ENCODE measurements at places on chromosomes 5 and 9.

- no peak for DNase-seq
Measured at GRCh38 chr5:79547429-79547822, 33.5 kb upstream of the HOMER1 start.

- DNase-seq: peak; percentile 83
Measured at GRCh38 chr5:148910686-148911361, 84.4 kb downstream of the ADRB2 start.

DNA sequence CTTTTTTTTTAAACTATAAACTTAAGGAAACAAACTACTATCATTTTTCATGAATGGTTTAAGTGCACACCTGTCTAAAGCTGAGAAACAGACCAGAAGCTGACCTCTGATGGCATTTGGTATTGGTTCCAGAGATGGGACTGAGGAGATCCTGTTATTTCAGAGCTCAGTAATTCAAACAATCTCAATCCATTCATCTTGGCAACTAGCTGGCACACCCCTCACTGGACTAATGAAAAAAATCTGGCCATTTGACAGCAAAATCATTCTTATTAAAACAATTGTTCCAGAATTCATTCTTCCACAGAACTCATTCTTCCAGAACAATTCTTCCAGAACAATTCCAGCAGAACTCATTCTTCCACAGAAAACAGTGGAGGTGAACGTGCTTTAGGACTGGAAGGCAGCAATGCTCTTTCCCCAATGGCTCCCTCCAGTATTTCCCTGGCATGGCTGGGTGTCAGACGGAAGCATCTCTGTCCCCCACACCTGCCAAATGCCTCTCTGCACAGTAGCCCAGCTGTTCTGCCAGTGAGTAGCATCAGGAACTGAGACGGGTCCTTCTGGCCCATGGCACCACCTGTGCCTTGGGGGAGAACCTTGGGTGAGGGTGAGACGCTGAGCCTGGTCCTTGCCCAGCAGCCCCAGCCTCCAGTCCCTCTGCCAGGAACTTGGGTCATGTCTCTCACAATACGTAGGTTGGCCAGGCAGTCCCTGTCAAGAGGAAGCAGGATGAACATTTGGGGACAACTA lies 87.5 kb upstream of the EQTN start:
- no peak for DNase-seq

GRCh38 chr9:133403766-133404453 lies 13.9 kb downstream of the REXO4 start:
- no peak for DNase-seq

- no peak for DNase-seq
Measured at GRCh38 chr9:91162784-91163443, 198.8 kb downstream of the AUH start.

DNA sequence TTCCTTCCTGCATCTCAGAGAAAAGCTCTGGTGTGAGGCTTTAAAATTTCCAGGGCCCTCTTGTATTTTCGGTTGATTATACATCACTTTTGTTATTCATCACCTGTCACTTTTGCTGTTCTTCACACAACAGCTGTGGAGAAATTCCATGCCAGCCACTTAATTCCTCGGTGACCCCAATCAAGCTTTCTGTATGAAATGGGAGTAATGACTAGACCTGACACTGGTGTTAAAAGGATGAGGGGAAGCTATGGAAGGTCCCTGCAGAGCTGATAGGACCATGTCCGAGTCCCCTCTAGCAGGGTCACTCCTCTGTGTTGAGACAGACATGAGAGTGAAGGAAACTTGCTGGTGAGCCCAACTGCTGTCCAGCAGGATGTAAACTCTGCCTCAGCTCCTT lies 59.7 kb downstream of the GPR21 start:
- DNase-seq: no peak

DNA sequence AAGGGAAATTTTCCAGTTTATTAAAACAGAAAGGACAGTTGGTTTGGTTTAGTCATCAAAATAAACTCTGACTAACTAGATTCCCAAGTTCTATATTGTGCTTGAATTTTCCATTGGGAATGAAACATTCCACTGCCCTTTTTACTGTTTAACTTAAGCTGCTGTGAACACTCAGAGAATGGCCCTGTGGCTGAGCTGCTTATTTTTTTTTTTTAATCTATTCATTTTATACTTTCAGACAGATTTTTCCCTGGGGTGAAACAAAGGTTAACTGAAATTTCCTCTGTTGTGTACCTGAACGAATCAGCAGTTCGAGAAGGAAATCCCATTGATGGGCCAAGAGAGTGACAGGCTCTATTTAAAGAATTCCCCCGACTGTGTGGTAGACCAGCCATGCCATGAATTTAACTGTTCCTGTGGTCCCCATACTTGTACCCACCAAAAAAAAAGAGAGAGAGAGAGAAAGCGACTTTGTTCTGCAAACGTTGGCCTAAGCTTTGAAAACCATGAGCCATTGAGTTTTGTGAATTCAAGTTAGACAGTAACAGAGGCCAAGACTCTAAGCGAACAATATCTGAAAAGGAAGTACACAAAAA lies 138.7 kb upstream of the GRHPR start:
- DNase-seq: no peak

DNA sequence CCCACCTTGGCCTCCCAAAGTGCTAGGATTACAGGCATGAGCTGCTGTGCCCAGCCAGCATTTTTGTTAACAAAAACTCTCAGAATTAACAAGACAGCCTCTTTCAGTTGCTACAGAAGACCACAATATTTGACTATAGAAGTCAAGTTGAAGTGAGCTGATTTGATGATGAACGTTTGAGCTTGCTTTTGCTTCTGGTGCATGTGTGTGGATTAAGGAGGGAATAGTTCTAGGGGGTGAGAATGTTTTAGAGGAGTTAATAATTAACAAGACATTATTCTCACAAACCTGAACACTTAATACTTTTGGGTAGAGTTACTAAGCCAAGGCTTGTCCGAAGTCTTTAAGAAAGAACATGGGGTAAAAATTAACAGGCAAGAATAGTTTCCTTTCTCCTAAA lies 191.6 kb downstream of the TENT4A start:
- DNase-seq: no peak

GRCh38 chr5:172412724-172413286 lies 41.5 kb downstream of the SH3PXD2B start:
- peak; percentile 71 for DNase-seq

- DNase-seq: no peak
Measured at GRCh38 chr5:178450121-178451028, 139.8 kb downstream of the COL23A1 start.

- no peak for DNase-seq
Measured at GRCh38 chr5:102750151-102750834, 4.8 kb upstream of the PAM start.

DNA sequence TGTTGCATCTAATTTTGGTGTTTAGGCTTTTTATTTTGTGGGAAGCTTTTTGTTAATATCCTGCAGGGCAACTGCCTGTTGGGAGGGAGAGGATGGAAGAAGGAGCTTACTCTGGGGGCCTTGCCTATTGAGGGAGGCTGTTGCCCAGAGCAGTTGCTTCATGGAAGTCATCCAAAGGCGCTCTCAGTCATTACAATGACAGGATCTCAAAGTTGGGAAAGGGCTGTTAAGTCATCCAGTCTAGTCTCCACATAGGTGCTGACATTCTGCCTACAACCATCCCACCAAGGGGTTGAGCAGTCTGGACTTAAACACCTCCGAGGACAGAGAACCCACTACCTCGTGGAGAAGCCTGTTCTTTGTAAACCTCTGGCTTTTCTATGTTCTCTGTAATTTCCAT lies 13.2 kb downstream of the SAP30L start:
- no peak for DNase-seq

- no peak for DNase-seq
Measured at GRCh38 chr9:116383936-116384335, 230.3 kb downstream of the PAPPA start.

- no peak for DNase-seq
Measured at GRCh38 chr9:114574438-114574837, 13.1 kb upstream of the ATP6V1G1 start.

DNA sequence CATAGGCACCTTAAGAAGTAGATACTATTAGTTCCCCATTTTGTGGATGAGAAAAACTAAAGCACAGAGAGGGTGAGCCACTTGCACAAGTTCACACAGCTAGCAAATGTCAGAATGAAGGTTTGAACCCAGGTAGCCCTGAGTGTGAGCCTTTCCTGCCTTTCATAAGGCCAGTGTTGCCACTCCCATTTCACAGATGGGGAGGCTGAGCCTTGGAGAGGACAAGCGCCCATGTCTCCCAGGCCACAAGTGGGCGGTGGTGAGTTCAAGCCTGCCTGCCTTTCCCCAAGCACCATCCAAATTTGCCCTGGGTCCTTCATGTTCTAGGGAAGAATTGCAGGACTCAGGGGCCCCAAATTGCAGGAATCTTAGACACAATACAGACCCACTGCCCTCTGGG lies 50.6 kb downstream of the LHX2 start:
- DNase-seq: no peak
